ENCODE measurements at places on chromosomes 2 and 18.

DNA sequence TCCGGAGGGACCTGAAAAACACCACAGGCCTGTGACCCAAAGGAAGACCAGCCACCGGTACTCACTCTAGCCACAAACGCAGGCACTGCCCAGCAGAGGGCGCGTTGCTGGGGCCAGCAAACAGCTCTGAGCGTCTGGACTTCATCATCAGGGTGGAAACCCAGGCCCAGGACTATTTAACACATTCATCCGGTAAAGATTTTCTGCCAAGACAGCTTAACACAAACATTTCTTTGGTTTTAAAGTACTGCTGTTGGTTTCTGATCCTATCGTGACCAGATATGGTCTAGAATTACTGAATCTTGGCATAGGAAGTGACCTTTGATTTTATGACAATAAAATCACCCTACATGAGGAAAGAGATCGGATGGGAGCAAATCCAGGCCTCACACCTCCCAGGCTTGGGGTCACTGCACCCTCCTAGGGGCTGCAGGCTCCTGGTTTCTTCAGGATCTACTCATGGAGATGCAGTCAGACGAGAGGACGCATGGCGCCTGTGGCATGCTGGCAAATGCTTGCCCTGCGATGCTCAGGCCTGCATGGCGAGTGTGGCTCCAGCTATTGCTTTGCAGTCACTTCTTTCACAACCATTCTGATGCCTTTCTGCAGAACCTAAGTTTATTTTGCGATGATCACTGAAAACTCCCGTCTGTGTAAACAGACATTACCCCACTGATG lies 130.4 kb downstream of the COL4A4 start:
- DNase-seq, result no peak

DNA sequence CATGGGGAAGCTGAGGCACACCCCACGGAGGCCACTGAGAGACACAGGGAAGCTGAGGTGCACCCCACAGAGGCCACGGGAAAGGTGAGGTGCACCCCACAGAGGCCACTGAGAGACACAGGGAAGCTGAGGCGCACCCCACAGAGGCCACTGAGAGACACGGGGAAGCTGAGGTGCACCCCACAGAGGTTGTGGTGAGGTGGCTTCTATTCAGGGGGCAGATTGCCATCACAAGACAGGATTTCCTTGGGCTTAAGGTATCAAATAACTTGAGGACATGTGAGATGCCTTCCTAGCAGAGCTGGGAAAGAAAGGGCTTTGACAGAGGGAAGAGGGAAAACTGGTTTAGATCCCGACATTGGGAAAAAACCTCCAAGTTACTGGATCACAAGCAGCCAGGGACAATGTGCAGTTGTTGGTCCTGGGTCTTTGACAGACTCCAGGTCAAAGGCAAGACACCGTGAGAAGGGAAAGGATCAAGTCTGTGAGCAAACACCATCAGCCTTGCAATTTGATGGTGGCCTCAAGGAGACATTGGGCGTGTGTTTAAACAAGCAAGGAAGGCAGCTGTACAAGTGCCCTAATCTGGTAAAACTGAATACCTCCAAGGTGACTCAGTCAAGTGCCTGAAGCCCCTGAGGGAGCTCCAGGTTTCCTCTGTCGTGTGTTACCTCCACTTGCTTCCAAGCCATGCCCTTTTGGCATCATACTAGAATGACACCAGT lies 133.2 kb upstream of the EPAS1 start:
- peak; percentile 52 for DNase-seq

- DNase-seq, result no peak
These were observed 23.3 kb downstream of the CTAGE1 start for GRCh38 chr18:22394428-22394827.

GRCh38 chr2:216285701-216286100 lies 86.6 kb downstream of the MARCHF4 start:
- no peak for DNase-seq

- peak; percentile 71 for DNase-seq
These were observed at the start of gene NTSR2 for GRCh38 chr2:11669454-11670291. Gene NTSR2, minus strand, starts transcription at chr2:11670195. Its CDS starts 66 bp downstream, at chr2:11670129.

GRCh38 chr2:20366672-20367116 lies 16.1 kb upstream of the PUM2 start:
- DNase-seq, result no peak

DNA sequence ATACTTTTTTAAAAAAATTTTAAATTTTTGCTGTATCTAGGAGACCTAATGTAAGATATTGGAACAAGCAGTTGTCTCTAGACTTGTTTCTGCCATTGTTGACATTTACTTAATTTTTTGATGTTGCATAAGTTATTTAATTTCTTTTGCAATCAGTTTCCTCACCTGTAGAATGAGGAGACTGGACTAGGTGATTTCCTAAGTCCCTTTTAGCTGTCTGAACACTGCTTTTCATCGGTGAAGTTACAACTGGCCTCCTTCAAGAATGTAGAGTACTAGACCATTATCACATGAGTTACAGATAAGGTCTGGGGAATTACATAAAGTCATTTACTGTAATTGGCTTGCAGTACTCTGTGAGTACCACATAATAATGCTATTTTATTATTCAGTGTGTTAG lies 147.6 kb downstream of the LTBP1 start:
- no peak for DNase-seq

- no peak for DNase-seq
These were observed 70.8 kb downstream of the EPHA4 start for GRCh38 chr2:221501210-221501882.

DNA sequence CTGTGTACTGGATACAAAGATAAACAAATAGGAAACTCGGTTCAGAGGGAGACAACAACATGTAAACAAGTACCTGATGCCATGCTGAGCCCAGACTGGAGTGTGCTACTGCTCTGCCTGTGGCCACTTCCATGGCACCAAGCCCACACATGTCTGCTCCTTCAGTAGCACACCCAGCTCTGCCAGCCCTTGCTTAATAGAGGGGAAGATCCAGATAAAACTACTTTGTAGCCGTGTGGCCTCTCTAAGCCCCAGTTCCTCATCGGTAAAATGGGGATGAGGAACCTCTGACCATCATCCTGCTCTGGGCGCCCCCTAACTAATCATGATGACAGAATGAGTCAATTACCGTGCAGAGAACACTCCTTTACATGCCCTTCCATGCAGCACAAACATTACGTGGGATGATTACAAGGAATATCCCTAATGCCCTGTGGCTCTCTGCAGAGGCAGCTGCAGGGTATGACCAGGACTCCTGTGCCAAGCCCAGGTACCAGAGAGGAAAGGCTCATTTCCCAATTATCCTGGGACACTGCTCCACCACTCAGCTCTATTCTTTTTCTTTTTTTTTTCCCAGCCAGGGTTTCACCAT lies 34.9 kb downstream of the DNMT3A start:
- no peak for DNase-seq

- DNase-seq, result no peak
These were observed 19.9 kb downstream of the SIGLEC15 start for GRCh38 chr18:45845410-45845809.

- DNase-seq, result no peak
These were observed 11.7 kb downstream of the KCTD1 start for GRCh38 chr18:26536664-26537063.

GRCh38 chr2:73033142-73033765 lies 38.3 kb downstream of the SFXN5 start:
- DNase-seq, result no peak

DNA sequence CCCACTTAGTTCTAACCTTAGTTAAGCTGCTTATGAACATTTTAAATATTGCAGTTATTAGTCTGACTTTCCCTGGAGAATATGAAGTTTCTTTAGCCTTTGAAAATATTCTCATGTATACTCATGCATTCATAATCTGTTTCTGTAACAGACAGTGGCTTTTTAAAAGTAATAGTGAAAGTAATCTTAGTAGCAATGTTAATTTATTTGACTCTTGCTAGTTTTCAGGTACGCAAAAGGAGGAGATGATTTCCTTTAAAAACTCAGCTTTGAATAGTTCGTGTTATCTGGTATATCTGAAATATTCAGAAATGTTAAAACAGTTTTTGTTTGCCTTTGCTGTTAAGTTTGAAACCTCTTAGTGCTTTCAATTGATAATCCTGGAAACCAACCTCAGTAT lies 3.8 kb downstream of the ANKRD12 start:
- no peak for DNase-seq

- DNase-seq, result no peak
These were observed 107.2 kb downstream of the FEZ2 start for GRCh38 chr2:36490749-36491148.

DNA sequence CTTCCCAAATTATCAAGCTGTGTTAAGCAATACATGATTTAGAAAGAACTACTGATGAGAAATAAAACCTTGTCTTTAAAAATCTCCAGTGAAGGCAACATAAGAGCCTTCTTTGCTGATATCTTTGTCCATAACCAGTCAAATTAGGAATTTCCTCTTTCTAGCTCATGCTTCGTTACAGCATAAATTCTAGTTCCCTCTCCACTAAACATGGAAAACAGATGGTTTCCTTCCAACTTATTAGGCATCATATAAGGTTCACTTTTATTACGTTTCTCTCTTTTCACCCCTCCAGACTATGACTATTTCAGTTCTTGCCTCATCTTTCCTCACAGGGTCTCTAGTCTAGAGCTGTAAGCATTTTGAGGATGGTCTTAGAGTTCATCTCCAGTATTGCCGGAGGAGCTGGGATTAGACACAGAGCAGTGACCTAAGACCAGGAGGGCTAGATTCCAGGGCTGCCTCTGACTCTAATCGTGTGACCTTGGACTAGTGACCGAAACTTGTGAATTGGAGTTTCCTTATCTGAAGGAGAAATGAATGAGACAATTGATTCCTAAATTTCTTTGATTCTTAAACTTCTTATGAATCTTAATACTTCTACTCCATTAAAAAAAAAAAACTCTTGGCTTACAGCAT lies 195.5 kb upstream of the APCDD1 start:
- DNase-seq, result no peak

- DNase-seq, result no peak
These were observed 32.5 kb downstream of the CPO start for GRCh38 chr2:206971805-206972204.

DNA sequence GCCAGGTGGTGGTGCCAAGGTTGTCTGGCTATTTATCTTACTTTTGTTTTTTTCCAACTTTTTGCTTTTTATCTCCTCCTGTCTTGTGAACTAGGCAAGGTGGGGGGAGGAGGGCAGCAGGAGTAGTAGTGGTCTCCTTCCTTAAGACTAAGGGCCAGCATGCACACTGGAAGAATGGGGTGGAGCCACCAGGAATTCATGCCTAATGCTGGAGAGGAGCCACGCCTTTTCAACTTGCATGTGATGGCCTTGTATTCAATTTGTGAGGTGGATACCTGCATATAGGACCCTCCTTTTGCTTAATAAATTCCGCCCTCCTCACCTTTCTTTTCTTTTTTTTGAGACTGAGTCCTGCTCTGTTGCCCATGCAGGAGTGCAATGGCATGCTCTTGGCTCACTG lies 37.6 kb upstream of the CLASP1 start:
- DNase-seq, result no peak

GRCh38 chr2:27370816-27371620 lies 602 bp downstream of the SNX17 start:
- peak; percentile 71 for DNase-seq

- DNase-seq, result no peak
These were observed 112.3 kb downstream of the TNS1 start for GRCh38 chr2:217890445-217890844.

DNA sequence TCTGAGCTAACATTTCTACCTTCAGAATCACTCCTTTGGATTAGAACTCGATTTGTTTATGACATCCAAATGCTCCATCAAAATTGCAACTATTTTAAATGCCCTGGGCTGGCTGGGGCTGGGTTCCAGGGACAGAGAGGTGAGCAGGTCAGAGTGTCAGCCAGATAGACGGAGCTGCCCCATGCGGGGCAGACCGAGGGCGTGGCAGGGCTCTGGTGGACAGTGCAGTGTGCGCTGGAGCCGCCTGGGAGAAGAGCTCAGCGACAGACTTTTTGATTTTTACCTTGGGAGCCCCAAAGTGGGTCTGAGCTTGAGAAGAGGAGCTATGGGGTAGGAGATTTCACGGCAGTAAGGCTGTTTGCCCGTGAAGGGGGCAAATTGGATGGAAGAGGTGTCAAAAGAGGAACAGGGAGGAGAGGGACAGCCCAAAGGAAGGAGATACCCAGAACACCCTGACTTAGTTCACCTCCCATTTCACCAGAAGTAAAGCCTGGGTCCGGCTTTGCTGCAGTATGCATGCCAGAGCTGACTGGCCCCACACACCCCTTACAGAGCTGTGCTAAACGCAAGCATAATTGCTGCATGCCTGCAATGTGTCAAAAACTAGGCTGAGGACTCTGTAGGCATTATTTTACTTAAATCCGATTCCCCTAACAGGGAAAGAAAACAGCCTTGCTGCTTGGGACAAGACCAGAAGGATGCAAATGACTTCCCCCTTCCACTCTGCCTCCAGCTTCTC lies 33.7 kb downstream of the EN1 start:
- no peak for DNase-seq

- DNase-seq, result no peak
These were observed 174.5 kb downstream of the GLI2 start for GRCh38 chr2:120910164-120910563.

GRCh38 chr2:39094717-39095363 lies 26.0 kb downstream of the SOS1 start:
- DNase-seq, result no peak

DNA sequence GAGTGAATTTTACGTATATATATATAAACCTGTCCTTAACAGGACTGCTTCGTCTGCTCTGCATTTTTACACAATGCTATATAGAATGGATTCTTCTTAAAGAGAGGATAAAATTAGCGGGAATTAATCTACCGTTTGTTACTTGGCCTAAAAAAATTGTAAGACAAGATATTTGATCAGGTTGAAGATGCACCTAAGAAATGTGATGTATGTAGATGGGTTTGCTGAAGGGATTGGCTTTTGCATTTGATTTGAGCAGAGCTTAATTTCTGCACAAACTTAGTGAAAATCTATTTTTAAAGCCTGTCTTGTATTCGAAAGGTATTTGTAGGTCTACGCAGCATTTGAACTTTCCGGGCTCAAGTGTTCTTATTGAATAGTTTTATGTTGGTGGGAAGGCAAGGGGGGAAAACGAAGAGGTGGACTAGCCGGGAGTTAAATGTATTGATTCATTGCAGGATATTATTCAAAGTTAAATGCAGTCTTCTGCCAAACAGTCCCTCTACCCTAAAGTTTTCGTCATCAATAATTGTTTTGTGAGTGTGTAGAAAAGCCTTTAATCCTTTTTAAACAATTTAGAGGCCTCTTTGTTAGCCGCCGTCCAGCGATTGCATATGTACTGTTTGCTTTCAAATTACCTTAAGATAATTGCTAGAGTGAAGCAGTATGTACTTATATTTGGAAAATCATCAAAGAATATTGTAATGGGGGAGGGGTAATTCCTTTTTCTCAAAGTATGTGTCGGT lies 1.2 kb downstream of the PPP1CB start:
- DNase-seq, result no peak

GRCh38 chr2:28367667-28368356 lies 24.8 kb upstream of the FOSL2 start:
- no peak for DNase-seq

GRCh38 chr2:100859902-100860301 lies 40.0 kb downstream of the NPAS2 start:
- no peak for DNase-seq

DNA sequence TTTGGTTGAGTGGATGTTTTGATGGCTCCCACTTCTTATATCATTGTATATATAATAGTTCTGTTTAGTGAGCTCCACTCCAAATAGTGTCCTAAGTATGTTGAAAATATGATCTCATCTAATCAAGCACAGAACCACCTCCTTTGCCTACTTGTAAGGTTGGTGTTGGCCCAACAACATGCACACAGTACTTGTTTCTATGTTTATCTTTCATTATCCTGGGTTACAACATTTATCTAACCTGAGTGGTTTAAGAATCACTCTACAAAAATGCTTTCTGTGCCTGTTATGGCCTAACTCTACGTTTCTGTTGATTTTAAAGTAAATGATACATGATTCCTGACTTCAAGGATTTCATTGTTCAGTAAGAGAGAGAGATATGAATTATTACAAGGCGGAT lies 281.9 kb downstream of the FIGN start:
- DNase-seq, result no peak

- no peak for DNase-seq
These were observed 14.9 kb downstream of the PIKFYVE start for GRCh38 chr2:208280933-208281332.

Data from ascending aorta (tissue), 2 donors.